ENCODE measurements at places on chromosomes 4 and X.

GRCh38 chr4:84501202-84501503, 2.1 kb upstream of the NKX6-1 start:
- DNase-seq = no peak

DNA sequence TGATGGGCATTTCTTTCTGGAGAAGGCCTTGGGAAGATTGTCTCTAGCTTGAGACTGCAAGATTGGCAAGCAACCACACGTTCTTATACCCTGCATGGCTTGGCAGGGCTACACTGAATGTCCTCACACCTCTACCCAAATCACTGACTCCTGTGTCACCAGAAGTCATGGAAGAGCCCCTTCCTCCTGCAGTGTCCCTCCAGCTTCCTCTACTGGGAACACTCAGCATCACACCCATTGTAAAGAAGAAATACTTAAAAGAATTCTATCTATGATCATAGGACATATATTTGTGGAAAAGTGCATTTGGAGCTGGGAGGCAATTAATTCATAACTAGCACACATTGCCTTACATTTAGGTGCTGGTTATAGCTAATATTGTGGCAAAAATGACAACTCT, 113.1 kb downstream of the CCSER1 start:
- DNase-seq = no peak

- DNase-seq = no peak
Measured at GRCh38 chr4:88803600-88804096, 106.0 kb upstream of the NAP1L5 start.

- DNase-seq = no peak
Measured at GRCh38 chr4:71026086-71026485, 32.6 kb downstream of the DCK start.

DNA sequence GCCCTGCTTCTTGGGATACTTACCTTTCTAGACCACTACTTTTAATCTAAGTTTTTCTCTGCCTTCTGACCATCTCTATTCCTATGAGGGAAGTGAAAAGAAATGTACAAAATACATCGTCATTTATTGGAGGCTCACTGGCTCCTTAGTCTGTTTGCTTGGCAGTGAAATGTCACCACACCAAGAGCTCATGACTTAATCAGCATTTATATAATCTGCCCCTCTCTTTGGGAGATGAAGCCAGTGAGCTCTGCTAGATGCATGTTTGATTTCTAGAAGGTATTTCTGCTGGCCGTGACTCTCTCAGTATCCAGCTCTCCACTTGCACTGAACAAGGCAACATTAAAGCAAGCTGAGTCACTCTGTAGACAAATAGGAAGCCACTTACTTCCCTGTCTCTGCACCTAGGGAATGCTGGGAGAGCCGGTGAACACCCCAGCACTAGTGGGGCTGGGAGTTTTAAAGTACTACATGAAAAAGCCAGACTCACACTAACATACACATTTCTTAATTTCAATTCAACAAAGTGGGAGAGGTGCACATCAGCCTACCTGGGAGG, 79.1 kb downstream of the MID1IP1 start:
- DNase-seq = no peak

GRCh38 chr4:76800902-76801301, 97.0 kb downstream of the SOWAHB start:
- no peak for DNase-seq

DNA sequence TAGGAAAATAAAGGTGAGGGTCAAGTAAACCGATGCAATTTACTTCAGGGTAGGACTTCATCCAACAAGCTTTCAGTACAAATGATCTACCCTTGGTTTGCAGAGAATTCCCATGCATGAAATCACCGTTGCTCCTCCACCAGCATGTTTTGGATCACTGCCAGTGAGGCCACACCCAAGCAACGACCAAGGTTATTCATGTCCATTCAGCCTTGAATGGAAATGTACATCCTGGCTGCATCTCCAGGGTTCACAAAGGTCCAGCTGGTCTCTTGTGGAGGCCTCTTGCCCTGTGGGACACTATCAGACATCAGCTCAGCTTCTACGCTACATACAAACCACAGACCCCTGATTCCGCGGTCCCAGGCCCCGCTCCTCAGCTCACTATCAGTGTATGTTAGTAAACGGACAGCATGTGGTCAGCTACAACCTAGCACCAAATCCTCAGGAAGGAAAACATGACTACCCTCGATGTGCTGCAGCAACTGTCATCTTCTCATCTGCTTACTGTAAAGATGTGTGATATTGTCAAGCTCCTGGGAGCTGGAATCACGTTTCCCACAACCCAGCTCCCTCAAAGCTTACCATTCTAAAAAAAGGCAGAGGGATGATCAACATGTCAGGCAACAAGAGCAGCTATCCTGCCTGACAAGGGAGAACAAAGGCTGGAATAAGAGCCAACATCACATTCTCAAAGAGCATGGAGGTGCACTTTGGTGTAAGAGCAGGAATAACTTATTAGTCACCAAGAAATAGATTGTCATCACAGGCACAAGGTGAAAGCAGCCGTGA, 4.9 kb downstream of the LYAR start:
- no peak for DNase-seq

DNA sequence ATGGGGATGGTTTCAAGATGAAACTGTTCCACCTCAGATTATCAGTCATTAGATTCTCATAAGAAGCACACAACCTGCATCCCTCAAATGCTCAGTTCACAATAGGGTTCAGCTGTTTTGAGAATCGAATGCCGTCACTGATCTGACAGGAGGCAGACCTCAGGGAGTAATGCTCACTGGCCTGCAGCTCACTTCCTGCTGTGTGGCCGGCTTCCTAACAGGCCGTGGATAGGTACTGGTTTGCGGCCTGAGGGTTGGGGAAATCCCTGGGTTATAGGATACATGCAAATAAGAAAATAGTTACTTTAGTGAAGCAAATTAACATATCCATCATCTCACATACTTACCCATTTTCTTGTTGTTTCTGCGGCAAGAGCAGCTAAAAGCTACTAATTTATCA, 160.4 kb downstream of the MAD2L1 start:
- no peak for DNase-seq

All from NCI-H1436 (cell line).